ENCODE measurements at places on chromosomes 7 and 10. TPM values are rescaled to one million over a fixed set of nuclear protein-coding genes. Genes with fewer than 3 reads are reported as not detected.

GRCh38 chr10:46035923-46036849 lies 5.8 kb upstream of the NCOA4 start:
- DNase-seq, result no peak

- DNase-seq, result no peak
Observed at GRCh38 chr7:25318047-25318446, 89.8 kb upstream of the NPVF start.

DNA sequence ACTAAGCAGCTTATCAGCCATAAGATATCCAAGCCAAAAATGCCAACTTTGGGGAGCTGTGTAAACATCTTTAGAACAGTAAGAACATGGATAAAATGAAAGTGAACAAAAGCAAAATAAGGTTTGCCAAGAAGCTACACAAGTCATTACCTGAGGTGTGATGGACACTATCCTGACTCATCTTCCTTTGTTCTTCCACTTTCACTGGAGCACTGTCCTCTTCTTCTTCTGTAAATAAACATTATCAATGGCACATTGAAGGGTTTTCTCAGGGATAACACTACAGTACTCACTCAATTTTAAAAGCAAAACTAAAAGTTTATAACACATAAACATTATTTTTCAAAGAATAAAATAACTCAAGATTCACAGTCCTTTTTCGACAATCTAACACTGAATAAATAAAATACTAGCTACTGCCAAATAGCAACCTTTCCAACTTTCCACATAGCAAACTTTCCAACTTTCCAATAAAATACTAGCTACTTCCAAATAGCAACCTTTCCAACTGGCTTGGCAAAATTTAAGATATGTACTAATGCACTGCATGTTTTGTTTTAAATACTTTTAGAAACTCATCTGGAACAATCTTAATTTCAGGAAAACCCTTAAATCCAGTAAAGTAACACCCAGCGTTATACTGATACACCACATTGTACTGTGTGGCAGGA lies 174.1 kb downstream of the SKAP2 start:
- DNase-seq, result no peak

DNA sequence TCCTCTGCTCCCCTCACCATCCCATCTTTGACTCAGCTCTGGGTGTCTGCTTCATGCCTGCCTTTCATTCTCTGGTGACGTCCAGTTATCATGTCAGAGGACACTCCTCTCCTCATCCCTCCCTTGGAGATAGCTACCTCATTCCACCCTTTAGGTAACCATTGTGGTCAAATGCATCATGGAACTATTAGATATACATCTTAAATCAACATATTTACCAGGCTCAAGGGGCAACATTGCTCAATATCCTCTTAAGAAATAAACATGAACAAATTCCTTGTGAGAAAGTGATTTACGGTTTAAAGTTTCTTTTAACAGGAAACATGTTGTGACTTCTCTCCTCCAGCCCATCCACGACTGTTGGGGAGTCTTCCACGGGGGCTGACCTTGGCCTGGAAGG lies 511.6 kb upstream of the IGFBP3 start:
- DNase-seq, result peak; percentile 46

PAX4 gene
- not detected for total RNA-seq

CALML3 gene
- not detected for total RNA-seq

- DNase-seq, result no peak
Observed at GRCh38 chr7:106114716-106115383, 2.7 kb upstream of the SYPL1 start.

DNA sequence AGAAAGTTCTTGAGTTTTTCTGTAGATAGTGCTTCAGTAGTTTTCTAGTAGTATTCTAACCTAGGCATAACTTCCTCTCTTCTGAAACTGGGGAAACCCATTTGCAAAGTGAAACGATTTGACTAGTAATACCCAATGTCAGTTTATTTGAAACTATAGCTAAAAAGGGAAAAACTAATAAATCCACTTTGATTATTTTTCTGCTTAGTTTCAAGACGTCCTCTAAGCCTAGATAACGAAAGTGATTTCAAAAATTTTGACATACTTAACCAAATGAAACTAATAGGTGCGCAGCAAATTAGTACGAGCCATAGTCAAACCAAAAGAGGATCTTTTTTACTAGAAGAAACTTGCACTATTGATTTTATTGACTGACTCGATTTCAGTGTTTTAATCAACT lies 9.8 kb upstream of the SP8 start:
- no peak for DNase-seq

- no peak for DNase-seq
Observed at GRCh38 chr10:20977300-20977699, 80.2 kb upstream of the NEBL start.

Measured in urinary bladder (tissue), 4 donors.